Stimulated activated naive CD4-positive, alpha-beta T cell treated with Interleukin-2 at 50 U/mL for 16 hours (primary cell): ENCODE measurements at places on chromosomes 7 and 10.

DNA sequence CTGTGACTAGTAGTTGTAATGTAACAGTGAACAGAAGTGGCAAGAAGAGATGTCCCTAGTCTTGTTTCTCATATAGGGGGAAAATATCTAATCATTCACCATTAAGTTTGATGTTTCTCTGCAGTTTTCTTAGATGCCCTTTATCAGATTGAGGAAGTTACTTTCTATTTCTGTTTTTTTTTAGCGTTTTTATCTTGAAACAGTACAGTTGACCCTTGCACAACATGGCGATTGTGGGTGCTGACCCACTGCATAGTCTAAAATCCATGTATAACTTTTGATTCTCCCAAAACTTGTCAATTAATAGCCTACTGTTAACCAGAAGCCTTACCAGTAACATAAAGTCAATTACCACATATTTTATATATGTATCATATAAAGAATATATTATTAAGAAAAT is 192.0 kb downstream of the ADK start:
- no peak for DNase-seq

GRCh38 chr7:26620352-26620751 is 244.0 kb downstream of the SKAP2 start:
- no peak for DNase-seq

DNA sequence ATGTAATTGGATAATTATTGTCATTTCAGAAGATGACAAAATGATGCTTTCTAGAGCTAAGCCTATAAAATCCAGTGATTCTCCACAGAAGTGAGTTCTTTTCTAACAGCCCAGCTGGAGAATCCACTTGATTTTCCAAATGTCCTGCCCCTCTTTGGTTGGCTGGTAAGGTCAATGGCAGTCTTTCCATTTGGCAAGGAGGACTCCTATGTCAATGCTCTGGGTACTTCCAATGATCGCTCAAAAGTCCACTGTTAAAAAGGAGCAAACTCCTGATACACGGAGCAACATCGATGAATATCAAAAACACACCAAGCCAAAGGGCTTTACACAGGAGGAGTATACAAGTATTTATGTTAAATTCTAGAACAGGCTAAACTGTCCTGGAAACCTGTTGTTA is 57.8 kb downstream of the STK17A start:
- no peak for DNase-seq

GRCh38 chr10:132368881-132369635 is 27.9 kb upstream of the PWWP2B start:
- no peak for DNase-seq

DNA sequence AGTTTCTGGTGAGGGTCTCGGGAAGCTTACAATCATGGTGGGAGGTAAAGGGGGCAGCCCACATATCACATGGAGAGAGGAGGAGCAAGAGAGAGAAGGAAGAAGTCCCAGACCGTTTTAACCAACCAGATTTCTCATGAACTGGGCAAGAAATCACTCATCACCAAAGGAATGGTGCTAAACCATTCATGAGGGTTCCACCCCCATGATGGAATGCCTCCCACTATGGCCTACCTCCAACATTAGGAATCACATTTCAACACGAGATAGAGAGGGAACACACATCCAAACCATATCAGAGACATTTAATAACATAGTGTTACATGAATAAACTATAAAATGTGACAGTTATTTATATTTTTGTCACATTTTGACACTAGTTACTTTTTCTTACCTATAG is 214.8 kb upstream of the MAGI2 start:
- DNase-seq, result no peak

GRCh38 chr7:129144834-129145668 is 544 bp downstream of the TSPAN33 start:
- no peak for DNase-seq

GRCh38 chr7:128962899-128963298 is 25.2 kb downstream of the IRF5 start:
- no peak for DNase-seq

DNA sequence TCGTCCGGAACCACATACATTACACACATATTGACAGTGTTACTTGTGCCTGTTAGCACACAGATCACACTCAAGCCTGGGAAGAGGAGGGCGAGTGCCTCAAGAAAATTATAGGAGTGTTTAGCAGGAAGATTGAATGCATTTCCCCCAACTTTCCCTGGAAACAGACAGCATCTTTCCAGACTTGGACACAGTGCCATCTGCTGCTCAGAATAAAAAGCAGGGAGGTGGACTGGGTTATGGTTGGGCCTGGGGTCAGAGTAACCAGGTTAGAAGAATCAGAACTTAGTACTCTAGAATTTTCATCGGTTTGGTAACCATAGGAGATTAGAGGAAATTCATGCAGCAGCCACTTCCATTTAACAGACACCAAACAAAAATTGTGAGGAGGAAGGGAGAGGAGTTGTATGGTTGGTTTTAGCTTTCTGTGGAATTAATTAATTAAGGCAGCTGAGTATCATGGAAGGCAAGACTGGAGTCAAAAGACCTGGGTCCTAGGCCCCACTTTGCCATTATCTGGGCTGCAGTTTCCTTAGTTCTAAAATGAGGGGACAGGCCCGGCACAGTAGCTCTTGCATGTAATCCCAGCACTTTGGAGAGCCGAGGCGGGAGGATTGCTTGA is 43.4 kb upstream of the OPTN start:
- no peak for DNase-seq

DNA sequence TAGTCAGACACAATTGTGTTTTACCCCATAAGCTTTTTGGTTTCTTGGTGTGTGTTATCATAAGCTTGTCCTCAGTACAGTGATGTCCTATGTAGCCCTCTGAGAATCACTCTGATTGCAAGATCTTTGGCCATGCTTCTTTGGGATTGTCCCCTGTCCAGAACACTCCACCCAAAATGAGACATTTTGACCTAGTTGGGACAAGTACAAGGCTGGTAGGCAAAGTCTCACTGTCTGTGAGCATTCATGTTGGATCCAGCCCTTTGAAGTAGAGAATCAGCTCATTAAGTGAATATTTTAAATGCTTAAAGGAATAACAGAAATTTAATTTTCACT is 28.9 kb upstream of the PCGF5 start:
- DNase-seq, result no peak
